ENCODE measurements at places on chromosomes 16 and 17.

- no peak for DNase-seq
These were observed 9.8 kb upstream of the SOST start for GRCh38 chr17:43768382-43768781.

DNA sequence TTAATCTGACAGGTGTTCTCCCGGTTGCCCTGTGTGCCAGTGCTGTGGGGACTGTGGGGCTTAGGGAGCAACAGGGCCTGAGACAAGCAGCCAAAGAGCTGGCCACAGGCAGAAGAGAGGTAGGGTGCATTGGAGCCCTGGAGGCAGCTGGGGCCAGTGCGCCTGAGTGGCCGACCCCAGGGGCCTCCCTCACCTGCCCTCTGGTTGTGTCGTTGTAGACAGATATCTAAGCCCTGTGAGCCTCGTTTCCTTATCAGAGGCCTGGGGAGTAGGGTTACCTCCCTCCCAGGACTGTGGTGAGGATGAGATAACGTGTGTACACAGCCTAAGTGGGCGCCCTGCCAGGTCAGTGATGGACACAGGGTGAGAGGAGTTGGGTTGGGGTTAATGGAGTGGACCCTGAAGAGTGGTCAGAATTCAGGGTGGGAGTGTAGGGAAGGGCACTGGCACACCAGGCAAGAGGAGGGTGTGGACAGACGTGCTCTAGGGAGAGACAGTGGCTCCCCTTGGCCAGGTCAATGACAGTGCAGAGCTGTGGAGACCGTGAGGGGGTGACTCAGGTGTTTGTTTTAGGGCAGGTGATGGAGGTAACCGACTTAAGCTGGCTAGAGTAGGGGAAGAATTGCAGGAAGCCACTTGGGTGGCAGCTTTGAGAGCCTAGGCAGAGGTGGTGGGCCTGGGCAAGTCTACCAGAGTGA is 3.4 kb downstream of the NARF start:
- DNase-seq = no peak

DNA sequence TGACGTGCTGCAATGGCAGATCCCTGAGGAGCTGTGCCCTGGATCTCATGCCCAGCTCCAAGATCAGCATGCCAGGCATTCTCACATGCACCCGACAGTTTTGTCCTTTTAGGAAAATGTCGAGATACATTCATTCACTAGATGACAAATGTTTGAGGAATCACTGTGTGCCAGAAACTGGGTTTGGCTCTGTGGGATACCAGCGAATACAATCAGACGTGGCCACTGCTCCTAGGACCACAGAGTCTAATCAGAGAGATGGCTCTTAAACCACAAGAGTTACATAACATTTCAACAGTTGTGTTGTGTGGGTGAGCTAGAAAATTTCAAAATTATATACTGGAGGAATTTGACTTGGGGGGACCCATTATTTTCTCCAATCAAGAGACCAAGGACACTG is 579.7 kb downstream of the CDH13 start:
- DNase-seq = no peak

- no peak for DNase-seq
These were observed 18.9 kb upstream of the KCNJ12 start for GRCh38 chr17:21357281-21357680.

- DNase-seq = peak; percentile 97
These were observed 672 bp upstream of the ALKBH5 start for GRCh38 chr17:18182978-18183333.

DNA sequence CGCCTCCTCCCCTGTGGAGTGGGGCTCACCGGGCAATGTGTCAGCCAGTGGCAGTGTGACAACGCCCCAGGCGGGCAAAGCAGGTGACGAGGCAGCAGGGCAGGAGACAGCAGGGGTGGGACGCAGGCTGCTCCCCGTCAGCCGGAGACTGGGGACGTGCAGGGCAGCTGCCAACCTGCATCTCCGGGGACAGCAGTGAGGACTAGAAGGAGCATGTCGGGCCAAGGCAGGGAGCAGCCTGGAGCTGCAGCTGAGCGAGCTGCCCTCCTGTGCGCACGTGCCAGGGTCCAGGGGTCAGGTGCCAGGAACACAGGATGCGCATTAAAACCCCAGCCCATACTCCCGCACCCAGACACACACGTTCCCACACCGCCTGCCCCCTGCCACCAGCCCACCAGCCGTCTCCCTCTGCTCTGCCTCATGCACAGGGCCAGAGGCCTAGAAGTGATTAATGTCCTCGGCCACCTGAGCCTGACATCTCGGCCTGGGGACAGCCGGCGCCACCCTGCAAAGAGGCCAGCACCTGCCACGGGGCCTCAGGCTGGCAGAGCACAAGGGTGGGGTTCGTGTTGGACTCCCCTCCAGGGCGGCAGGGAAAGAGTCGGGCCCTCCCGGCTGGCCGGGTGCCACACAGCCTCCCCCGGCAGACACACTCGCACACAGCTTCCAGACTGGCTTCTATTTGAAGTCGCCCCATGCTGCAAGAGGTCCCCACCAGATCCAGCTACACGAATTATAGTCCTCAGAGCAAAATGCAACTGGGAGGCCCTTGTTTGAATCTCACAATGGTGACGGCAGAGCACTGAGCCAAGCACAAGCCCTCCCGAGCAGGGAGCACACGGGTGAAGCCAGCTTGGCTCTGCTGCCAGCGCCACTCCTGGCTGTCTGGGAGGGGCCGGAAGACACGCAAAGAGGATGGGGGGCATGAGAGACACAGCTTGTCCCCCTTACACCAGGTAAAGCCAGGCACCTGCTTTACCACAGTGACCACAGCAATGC is 90.4 kb downstream of the RBFOX3 start:
- DNase-seq = no peak

Data from SW 1271 (cell line).